Tibial nerve (tissue), 4 donors: ENCODE measurements at places on chromosomes 5 and 9. TPM values are rescaled to one million over a fixed set of nuclear protein-coding genes. Genes with fewer than 3 reads are reported as not detected.

DNA sequence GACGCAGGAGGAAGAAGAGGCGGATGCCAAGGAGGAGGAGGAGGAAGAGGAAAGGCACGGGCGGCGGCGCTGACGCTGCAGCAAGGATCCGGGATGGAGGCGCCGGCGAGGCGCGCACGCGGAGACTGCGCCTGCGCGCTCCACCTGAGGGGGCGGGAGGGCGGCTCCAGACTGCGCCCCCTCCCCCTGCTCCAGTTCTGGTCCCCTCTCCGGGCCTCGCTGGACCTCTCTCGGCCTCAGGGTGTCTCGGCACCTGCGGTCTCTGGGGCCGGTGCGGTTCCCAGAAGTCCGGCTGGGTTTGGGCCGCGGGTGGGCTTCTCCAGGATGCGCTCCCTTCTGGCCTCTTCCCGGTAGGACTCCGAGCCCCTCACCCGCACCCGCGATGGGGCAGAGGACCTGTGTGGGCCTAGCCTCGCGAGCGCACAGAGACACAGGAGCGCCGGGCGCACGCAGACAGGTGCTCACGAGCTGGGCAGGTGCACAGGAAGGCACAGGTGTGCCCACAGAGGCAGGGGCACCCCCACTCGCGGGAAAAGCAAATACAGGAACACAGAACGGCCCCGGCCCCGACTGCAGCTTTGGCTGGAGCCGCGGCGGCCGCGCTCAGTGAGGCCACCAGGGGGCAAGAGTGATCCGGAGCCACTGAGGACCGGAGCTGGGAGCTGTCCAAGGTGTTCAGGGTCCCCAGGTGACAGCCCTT, at the start of gene NPDC1:
Gene NPDC1, minus strand, starts transcription at position 90 of the 700 bp plus-strand sequence. CDS start 188 bp downstream, outside the sequence.
- peak; percentile 78 for DNase-seq

The ANKRD31 gene
- 1.5 TPM for total RNA-seq

DNA sequence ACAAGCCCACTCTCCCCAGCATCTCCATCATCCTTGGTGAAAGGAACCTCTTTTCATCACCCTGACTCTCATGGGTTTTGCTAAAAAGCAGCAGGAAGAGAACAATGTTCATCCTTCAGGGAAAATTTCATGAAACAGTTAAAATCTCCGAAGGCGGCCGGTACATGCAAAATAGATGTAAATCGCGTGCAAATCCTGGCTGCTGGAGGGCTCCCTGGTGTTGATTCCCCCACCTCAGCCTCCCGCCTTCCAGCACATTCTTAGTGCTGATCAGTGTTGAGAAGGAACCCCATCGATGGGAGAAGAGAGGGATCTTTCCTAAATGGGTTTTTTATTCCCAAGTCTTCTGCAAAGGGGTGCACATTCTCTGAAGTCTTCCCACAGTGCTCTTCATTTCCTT, 8.7 kb upstream of the GFI1B start:
- DNase-seq, result no peak

DNA sequence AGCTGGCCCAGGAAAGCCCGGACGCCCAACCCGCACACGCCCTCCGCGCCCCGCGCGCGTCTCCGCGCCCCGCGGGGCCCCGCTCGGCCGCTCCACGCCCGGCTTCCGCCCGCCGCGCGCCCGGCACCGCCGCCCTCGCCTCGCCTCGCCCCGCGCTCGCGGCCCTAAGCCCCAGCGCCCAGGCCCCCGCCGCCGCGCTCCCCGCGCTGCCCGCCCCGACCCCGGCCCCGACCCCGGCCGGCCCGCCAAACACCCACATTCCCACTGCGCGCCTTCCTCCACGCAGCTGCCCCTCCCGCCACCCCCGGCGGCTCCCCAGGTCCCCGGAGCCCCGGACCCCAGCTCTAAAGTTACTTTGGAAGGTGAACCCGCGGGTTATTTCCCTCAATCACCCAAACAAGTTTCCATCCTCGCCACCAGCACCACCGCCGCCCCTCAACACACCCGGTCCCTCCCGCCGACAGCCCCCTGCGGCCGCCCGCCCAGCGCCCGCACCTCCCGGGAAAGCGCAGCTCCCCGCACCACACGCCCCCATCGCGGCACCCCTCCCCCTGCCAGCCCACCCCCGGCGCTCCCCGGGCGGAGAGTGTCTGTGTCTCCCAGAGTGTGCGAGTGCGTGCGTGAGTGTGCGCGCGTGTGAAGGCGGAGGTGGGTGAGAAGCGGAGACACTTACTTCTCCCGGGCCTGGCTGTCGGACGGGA, 439 bp downstream of the SSBP2 start:
- DNase-seq, result no peak

DNA sequence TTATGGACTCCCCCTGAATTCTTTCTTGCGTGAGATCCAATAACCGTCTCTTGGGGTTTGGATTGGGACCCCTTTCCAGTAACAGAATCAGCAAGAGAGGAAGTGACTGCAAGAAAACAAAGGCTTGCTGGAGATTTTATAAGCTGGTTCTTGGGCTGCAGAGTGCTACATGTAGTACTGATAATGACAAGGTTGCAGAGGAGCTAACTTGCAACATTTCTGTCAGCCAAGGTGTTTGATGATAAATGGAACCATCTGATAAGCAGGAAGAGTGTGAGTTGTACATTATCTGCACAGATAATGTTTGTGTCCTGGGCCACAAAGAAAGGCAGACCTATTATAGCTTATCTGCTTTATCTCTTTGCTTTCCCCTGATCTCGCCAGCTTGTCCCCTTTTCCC, 37.1 kb downstream of the DNAJB5 start:
- DNase-seq, result no peak

- no peak for DNase-seq
Observed at GRCh38 chr9:124410321-124410913, 4.8 kb downstream of the PSMB7 start.

GRCh38 chr5:115977988-115978387, 15.7 kb downstream of the LVRN start:
- DNase-seq, result no peak

DNA sequence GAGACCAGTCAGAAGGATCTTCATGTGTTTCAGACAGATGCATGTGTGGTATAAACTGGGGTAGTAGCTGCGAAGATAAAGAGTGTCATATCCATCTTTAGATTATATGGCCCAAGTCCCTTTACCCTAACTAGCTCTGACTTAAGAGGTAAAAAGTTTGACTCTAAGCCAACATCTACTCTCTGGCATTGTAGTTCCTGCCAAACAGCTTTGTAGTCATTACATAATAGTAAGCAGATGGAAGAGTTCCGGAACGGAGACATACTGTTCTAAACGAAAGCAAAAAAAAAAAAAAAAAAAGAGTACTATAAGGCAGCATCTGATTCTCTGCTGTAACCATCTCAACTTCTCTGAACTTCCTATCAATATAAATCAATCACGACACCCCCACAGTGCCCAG, 48.8 kb downstream of the CEMIP2 start:
- DNase-seq, result no peak

DNA sequence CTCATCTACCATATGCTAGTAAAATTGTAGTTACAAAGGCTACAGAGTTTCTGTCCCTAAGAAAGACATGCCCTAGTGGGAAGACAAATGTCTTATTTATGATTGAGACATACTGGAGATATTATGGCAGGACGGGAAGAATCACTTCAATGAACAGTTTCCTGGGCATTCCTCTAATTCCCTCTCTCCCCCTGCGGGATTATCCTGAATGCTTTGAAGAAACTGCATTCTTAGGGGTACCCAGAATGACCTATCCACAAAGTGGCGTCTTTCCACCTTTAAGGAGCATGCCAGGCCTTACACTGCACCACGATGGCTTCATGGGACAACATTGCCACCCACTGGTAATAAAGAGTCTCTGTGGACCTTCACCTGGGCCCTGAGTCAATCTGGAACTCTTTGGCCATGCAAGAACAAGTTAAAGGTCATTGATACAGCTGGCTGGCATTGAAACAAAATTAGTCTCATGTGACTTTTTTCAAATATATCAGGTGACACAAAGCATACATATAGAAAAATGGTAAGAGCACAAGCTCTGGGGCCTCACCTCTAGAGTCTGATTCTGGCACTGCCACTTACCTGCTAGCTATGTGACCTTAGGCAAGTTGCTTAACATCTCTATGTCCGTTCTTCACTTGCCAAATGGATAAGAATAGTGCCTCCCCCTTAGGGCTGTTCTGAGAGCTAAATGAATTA, 32.0 kb downstream of the ANKRD55 start:
- DNase-seq, result no peak

DNA sequence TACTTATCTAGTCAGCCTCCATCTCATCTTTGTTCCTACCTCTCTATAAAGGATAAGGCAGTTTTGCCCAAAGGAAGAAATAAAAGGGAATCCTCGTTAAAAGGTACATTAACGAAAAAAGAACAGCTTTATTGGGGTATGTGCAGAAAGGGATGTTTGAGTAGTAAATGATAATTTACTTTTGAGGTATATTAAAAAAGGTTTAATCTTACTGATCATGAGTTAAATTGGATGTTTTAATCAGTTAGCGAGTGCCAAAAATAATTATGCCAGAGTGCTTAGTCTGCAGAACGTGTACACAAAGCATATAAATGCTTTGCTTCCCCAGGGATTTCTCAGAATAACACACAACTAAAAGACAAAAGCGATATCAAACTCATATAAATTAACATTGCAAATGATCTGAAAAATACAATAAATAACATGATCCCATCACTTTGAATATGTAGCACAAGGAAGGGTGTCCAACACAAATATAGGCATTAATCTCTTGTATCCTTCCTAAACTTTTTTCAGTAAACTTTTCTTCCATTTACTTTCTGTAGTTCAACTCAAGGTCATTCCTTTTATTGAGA, 865.0 kb downstream of the NR2F1-AS1 start:
- no peak for DNase-seq

DNA sequence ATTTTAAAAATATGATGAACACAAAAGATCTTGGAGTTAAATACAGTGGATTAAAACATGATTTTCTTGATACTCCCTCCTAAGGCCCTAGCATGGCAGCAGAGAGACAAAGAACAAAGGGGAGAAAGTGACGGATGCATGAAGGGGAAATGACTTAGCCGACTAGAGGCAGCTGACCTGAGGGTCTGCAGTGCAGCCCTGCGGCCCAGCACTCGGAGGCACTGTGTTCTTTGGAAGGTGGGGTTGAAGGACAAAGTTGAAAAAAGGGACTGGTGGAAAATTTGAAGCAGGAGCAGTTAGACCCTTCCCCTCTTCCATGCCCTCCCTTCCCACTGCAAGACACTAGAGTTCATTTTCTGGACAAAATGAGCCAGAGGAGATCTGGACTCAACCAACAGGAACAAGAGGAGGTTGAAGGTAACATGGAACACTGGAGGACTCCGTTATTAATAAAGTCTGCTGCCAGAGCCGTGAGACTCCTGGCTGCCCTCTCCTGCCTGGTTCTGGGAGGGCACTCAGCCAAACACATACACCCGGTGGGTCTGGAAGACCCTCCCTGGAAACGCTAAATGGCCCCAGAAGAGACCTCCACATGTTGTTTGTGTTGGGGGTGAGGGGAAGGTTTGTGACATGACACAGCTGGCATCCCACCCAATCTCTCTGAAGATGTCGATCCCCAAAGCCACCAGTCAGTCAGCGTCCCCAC, 98.1 kb downstream of the JMY start:
- no peak for DNase-seq

DNA sequence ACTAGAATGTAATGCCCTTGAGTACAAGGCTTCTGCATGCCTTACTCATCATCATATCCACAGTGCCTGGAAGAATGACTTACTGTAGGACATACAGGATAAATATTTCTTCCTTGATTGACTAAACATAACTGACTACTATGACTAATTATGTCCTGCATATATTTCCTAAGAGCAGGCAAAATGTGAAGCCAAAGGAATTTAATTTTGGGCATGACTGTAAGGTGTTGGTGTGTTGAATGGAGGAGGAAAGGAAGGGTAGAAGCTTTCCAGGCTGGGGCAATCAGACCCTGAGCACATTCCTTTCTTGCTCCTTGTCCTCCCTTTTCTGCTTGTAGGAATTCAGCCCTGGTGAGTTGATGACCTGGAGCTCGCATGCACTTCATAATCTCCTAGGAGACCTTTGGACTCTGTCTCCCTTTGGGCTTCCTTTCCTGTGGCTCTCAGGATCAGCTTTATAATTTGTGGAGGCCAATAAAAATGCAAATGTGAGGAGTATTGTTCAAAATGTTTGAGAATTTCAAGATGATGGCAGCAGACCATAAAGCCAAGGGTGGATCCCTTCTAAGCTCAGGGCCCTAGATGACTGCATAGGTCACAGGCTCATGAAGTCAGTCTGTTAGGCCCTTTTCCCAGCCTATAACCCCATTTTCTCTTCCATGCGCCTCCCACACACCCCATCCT, 174.0 kb downstream of the HMHB1 start:
- no peak for DNase-seq

The PURA gene
- total RNA-seq, result 40.2 TPM

DNA sequence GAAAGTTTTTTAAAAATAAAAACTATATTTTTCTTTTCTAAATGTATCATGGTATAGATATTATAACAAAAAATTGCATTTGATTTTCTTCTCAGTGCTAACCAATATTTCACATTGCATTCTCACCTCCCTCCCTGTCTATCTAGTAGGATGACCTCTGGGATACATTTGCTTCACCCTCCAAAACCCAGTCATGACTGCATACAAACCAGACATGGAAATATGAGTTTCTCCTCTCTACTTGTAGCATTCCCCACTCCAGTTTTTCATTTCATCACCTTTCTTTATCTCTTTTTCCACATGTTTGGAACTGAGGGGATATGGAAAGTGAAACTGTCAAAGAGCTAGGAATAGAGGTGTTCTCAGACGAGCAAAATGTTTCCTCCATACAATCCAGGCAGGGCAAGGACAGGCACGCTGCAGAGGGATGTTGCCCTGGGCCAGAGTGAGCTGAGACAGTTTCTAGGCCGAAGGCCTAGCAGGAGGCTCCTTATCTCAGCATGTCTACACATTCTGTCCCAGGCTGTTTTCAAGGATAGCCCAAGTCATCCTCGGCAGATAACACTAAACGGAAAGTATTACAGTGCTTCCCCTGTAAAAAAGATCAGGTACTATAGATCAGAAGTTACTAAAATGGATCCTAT, 46.7 kb downstream of the MEF2C start:
- no peak for DNase-seq

The LPCAT1 gene
- 27.8 TPM for total RNA-seq

DNA sequence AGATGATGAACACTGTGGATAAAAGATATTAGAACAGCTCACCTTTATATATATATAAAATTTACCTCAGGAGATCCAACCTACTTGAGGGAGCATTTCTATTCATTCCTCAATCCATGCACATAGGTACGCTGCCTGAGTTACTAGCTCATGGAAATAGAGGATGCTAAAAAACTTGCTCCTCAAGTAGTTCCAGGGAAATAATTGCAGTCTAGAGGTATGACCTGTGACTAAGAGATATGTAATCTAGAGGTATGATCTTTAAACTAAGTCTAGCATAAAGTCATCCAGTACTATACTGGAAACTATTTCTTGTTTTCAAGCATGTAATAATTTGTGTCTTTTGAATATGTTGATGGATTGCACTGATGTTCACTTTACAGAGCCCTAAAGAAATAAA, 471.2 kb downstream of the TAF11L14 start:
- DNase-seq, result no peak

The GCNT1 gene
- total RNA-seq, result 4.5 TPM

- no peak for DNase-seq
Observed at GRCh38 chr5:3899093-3899492, 303.5 kb downstream of the IRX1 start.

DNA sequence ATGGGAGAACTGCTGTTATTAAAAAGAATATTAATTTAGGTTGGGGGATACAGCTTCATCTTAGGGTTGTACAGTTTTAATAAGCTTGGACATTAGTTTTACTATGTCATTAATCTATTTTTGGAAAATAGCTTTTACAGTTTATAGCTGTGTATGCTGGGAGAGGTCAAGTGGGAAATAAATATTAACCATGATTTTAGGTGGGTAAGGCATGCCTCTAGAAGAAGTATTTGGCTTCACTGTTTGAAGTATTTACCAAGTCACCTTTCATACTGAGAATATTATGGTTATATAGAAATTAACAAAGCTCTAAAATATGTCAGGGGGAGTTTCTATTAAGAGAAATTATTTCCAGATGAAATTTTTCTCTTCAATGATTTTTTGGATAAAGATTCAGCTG, 5.2 kb downstream of the C5orf22 start:
- DNase-seq, result no peak
